Activated CD4-positive, alpha-beta T cell treated with anti-CD3 and anti-CD28 coated beads for 48 hours (primary cell): ENCODE measurements at places on chromosomes 5 and 9.

DNA sequence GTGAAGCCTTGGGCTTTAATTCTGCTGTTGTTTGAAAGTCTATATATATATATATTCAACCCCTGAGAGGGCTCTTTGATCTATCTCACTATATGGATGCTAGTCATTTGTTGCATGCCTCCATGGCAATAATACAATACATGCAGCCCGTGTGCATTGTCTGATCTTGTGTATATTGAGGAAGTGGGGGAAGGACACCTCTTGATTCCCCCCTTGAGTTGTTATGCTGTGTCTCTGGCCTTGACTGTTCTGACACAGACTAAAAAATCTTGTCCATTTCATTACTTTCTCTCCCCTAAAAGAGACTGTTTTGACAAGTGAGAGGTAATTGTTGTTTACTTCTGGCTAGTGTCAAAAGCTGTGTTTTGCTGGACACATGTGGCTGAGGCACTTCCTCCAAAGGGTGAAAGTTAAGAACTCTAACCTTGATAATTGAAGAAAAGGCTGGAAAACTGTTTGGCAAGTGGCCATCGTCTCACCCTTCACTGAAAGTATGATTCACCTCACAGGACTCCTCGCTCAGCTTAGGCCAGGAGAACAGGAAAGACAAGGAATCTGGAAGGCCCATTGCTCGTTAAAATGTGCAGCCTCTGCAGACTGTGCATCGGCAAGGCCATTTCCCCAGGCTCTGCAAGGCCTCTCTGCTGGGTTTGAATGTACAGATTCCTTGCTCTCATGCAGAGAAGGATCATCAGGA, 304.0 kb downstream of the PRELID2 start:
- no peak for DNase-seq

- no peak for DNase-seq
Measured at GRCh38 chr5:145960166-145960565, 23.8 kb downstream of the SH3RF2 start.

DNA sequence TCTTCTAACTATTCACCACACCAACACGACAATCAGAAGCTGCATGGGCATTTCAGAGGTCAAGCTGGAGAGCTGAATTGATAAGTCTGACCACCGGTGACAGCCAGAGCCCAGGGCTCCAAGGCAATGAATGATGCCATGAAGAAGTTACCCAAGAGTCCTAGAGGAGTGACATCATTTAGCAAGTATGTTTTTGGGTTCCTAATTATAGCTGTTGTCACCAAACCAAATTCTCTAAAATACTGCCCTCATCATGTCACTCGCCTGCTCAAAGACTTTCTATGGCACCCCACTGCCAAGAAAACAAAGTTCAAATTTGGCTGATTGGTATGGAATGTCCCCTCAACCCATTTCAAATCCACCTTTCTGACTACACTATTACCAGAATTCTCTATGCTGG, 235.1 kb downstream of the SPOCK1 start:
- no peak for DNase-seq

- DNase-seq, result no peak
Measured at GRCh38 chr5:112776301-112776856, 38.7 kb downstream of the APC start.

DNA sequence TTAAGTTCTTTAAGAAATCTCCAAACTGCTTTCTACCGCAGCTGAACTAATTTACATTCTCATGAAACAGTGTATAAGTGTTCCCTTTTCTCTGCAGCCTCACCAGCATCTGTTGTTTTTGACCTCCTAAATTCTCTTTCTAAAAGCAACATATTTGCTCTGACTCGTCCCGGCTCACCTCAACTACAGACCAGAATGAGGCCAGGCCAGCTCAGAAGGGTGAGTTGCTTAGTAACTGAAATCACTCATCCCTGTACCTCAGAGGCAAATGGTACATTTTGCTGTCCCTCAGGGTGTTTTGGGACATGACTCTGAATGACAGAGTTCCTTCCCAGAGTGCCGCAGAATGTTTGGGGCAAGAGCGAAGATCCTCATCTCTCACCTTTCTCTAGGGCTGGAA, 127.5 kb downstream of the FRMD3 start:
- no peak for DNase-seq

- DNase-seq, result no peak
Measured at GRCh38 chr9:73680831-73681230, 529.2 kb downstream of the ANXA1 start.

GRCh38 chr9:5446451-5447236, 3.7 kb upstream of the CD274 start:
- DNase-seq, result no peak

GRCh38 chr5:150075806-150076205, 10.5 kb downstream of the CSF1R start:
- DNase-seq, result no peak

- no peak for DNase-seq
Measured at GRCh38 chr9:15722888-15723287, 170.0 kb downstream of the CCDC171 start.

GRCh38 chr9:87685441-87685840, 40.5 kb upstream of the CTSL start:
- DNase-seq, result no peak

- peak; percentile 15 for DNase-seq
Measured at GRCh38 chr5:57338068-57338867, 144.3 kb downstream of the ACTBL2 start.
